Aorta (tissue), 5 donors: ENCODE measurements at places on chromosomes 7 and 10. TPM values are rescaled to one million over a fixed set of nuclear protein-coding genes. Genes with fewer than 3 reads are reported as not detected.

MAGI2 gene
- polyA plus RNA-seq: 5.3 TPM

MBL2 gene
- not detected for polyA plus RNA-seq

VDAC2 gene
- polyA plus RNA-seq: 183 TPM

AMPH gene
- 2.5 TPM for polyA plus RNA-seq

POU6F2 gene
- not detected for polyA plus RNA-seq

TWIST1 gene
- 44.6 TPM for polyA plus RNA-seq

EEPD1 gene
- 12.4 TPM for polyA plus RNA-seq

OR2A7 gene
- 0.67 TPM for polyA plus RNA-seq

CREM gene
- polyA plus RNA-seq: 38.9 TPM

BRI3 gene
- 155 TPM for polyA plus RNA-seq

SPDYE8 gene
- not detected for polyA plus RNA-seq

CYP26C1 gene
- polyA plus RNA-seq: not detected

ANKIB1 gene
- polyA plus RNA-seq: 12.0 TPM

SLC29A4 gene
- 0.50 TPM for polyA plus RNA-seq

AKR1C3 gene
- polyA plus RNA-seq: 153 TPM

PTN gene
- polyA plus RNA-seq: 36.4 TPM

MACROH2A2 gene
- polyA plus RNA-seq: 2.1 TPM

UNCX gene
- polyA plus RNA-seq: not detected

FANK1 gene
- 6.1 TPM for polyA plus RNA-seq

HECW1 gene
- 1.9 TPM for polyA plus RNA-seq

ACSL5 gene
- 0.92 TPM for polyA plus RNA-seq

PTPN12 gene
- polyA plus RNA-seq: 60.5 TPM

SLC26A5 gene
- polyA plus RNA-seq: not detected

ZFAND4 gene
- polyA plus RNA-seq: 4.2 TPM

ABCF2 gene
- 14.3 TPM for polyA plus RNA-seq

AQP1 gene
- polyA plus RNA-seq: 370 TPM

COL1A2 gene
- 1,047 TPM for polyA plus RNA-seq

MACC1 gene
- 3.0 TPM for polyA plus RNA-seq

SYT15B gene
- 0.59 TPM for polyA plus RNA-seq

UTF1 gene
- not detected for polyA plus RNA-seq

ARF5 gene
- 158 TPM for polyA plus RNA-seq

HOXA2 gene
- 3.6 TPM for polyA plus RNA-seq

PTF1A gene
- polyA plus RNA-seq: not detected

TAC1 gene
- 1.0 TPM for polyA plus RNA-seq

PDZD7 gene
- 3.9 TPM for polyA plus RNA-seq
